ENCODE measurements at places on chromosomes 2 and 18.
A peak's percentile ranks its signal among the peaks of the same experiment; 100 is the strongest.

GRCh38 chr2:111706481-111707001 is 177.5 kb downstream of the ANAPC1 start:
- DNase-seq: no peak

- peak; percentile 20 for DNase-seq
Observed at GRCh38 chr2:203328760-203329540, 756 bp downstream of the ABI2 start.

GRCh38 chr2:242057379-242058040 is 188.0 kb downstream of the RTP5 start:
- no peak for DNase-seq

DNA sequence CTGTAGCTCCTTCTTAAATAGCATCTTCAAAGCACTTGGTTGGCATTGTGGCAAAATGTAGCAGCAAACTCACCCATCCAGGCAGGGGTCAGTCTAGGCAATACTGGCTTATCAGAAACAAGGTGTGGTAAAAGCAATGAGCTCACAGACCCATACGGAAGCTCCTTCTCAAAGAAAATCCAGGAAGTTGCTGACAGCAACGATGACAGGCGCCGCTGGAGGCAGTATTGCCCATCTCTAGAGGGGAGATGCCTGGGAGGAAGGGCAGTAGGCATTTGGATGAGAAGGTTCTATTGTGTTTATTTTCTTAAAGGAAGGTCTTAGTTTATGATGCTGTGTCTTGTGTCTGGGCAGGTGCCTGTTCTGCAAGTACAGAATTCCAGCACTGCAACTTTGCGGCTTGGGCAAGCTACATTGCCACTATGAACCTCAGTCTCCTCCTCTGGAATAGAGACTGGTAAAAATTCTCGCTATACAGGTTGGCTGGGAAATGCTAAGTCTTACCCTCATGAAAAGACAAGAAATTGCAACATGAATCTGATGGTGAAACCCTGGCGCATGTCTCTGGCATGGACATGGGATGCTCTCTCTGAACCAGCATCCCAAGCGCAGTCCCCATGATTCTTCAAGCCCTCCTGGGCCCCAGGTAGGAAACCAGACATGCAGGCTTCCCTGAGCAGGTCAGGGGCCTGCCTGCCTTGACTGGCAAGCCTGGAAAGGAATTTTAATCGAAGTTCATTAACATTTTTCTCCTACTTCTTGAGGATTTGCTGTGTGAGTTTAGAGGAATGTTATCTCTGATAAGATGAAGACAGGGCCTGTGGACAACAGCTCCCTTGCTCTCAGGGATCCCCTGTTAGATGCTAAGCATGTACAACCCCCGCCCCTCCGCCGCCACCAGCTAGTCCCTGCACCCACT is 156.0 kb downstream of the TFCP2L1 start:
- no peak for DNase-seq

- DNase-seq: no peak
Observed at GRCh38 chr2:69789175-69789721, 40.2 kb upstream of the GMCL1 start.
